NCI-H2107 (cell line): ENCODE measurements at places on chromosomes 6 and 20.

- DNase-seq, result no peak
Measured at GRCh38 chr20:18090044-18090443, 32.3 kb upstream of the OVOL2 start.

DNA sequence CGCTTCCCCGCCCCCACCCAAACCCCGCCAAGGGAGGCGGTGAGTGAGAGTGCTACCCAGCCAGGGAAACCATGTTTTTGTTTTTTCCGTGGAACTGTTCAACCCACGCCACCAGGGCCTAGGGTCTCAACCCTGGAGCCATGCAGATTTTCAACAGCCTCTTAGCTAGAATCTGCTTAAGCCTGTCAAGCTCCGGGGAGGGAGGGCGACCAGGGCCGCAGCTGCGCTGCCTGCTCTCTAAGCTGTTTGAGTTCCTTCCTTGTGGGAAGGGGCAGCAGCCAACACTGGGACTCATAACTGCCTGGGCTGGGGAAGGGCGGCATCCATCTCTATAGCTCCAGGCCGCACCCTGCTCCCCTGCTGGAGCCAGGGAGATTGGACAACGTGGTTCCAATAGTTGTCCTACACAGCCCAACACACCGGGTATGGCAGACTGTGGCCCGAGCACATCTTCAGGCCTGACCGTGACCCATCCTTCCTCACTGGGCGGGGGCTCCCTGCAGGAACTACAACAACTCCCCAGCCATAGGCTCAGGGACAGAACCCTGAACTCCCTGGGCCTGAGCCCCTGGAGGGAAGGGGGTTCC lies 1065.7 kb upstream of the MANEA start:
- DNase-seq, result no peak

GRCh38 chr6:162467679-162468078 lies 259.9 kb downstream of the PRKN start:
- DNase-seq, result no peak

DNA sequence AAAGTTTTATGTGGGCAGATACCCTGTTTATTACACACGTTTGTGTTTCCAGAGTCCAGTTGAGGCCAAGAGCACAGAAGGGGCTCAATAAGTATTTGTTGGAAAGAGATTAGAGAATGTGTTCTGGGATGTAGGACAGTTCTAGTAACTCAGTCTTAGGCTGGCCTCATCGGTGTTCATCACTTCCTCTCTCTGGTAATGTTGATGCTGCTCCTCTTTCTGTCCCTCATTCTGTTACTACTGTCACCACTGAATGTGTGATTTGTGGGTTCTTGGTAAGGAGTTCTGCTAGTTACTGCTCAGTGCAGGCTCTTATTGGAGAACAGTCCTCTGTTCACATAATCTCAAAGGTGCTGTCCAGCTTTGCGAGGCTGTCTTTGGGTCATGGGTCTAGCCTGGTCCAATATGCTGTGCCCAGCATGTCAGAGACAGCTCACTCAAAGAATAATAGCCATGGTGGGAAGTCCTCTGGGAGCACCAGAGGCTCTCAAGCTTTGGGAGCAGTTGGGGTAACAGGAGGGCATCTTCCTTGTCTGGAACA lies 1.3 kb downstream of the RFPL4B start:
- no peak for DNase-seq

DNA sequence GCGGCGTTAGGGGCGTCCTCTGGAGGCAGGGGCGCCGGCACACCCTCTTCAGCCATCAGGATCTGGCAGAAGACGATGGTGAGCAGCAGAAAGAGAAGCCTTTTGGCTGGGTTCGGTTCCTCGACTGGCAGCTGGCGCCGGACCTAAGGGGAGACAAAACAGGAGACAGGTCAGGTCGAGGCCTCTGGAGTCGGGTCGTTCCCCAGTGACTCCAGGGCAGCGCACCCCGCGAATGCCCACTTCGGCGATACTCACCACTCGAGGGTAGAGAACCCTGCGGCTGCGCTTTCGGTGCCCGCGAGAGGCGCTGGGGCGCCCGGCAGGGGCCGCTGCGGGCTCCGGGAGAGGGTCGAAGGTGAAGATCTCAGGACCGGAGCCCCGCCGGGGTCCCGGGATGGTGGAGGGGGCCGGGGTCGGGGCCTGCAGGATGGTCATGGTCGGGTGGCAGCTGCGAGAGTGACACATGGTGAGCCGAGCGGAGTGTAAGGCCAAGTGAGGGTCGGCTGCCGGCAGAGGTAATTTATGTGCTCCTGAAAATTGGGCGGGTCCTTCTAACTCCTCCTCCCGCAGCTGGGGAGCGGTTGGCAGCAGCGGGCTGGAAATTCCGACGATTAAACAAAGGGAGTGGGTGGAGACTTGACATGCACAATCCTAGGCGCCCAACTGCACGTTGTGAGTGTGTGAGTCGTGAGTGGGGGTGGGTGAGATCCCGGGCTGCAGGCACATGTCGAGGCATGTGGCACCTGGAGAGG lies at the start of gene IER3:
TSS of gene IER3 (minus strand) at position 494 of the 752 bp plus-strand sequence. CDS start at position 465, 29 bp downstream.
- DNase-seq, result no peak

DNA sequence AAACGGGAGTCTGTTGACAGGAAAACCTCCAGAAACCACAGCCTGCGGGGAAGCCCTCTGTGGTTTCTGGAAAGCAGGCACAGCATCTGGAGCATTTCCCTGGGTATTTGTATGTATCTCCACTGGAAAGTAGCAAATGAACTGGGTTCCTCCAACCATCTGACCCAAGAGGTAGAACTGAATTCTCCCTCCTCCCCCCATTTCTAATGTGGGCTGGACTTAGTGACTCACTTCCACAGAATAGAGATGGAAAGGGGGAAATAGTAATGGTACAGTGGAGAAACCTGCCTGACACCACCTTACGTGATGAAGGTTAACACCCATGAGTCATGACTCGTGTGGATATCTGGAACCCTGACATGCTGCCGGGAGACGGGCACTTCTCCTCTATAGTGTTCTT lies 51.9 kb upstream of the XRN2 start:
- no peak for DNase-seq

DNA sequence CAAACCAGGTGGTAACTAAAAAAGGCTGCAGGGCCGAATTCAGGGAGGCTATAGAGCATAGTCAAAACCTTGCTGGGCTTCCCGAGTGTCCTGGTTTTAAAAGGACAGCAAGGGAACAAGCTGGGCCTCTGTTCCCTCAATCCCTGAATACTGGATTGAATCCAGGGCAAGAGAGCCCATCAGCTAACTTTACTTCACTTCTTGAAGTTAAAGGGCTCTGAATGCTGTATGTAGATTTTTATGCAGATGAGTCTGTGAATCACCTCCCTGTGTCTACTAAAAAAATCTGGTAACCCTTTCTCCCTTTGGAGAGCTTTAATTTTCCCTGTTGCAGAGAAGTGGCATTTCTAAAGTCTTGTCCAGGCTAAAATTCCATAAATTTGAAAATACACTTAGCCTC lies 29.5 kb downstream of the LYRM4 start:
- no peak for DNase-seq

GRCh38 chr6:127933852-127934840 lies 33.3 kb upstream of the THEMIS start:
- no peak for DNase-seq

GRCh38 chr6:46642928-46643751 lies 9.5 kb downstream of the CYP39A1 start:
- DNase-seq, result no peak
